Activated CD4-positive, alpha-beta T cell treated with anti-CD3 and anti-CD28 coated beads, Interleukin-10, Interleukin-2, amounts not matched to agents 100 ng/mL and 50 ng/mL, durations not matched to agents 16 hours and 8 hours (primary cell): ENCODE measurements at places on chromosomes 2 and 18.
A peak's percentile ranks its signal among the peaks of the same experiment; 100 is the strongest.

- DNase-seq, result peak; percentile 64
Observed at GRCh38 chr18:77131100-77131651, 1.4 kb downstream of the MBP start.

DNA sequence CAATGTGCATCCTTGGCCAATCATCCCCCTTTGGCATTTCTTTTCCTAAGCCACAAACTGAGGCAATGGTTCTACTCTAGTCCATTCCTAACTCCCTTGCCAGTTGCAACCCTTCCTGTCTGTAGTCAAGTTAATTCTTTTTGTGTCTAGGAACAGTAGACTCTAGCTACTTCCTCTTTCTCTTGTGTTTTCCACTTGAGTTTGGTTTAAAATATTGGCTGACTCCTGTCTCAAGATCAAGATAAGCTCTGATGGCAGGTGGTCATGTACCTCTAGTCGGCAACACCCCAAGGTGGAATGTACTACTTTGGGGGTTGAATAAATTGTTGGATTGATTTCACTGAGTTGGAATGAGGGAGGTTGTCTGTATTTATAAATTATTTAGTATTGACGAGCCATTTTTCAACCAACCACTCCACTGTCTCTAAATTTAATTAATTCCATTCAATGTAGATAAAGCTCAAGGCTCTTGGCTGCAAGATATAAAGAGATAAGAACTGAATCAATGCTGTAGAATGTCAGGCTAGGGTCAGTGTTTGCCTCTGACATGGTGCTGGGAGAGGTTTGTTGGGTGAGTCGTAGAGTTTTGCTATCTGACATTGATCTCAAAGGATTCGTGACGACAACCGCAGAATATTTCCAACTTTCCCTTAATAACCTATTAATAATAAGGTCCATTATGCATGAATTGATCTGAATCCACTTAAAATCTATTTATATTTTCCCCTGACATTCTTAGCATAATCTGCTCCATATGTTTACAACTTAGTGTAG, 188.7 kb upstream of the APCDD1 start:
- DNase-seq, result no peak

DNA sequence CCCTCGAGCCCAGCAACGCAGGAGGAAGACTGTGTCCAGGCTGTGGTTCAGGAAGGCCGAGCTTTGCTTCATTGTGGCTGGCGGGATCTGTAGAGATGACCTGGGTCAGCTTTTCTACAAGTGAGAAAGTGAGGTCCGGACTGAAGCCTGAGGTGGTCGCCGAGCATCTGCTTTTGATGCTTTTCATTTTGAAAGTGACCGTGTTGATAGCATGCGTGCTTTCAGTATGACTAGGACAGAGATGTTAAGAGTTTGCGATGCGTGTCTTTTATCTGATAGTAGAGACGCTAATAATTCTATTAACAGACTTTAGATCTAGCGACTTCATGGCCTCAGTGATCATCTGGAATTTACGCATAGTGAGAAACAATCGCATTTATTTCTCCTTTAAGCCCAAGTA, 28.1 kb downstream of the CTDP1 start:
- DNase-seq, result peak; percentile 14

GRCh38 chr2:153163055-153163454, 315.5 kb downstream of the RPRM start:
- peak; percentile 21 for DNase-seq
